ENCODE measurements at places on chromosomes 5 and 9.

DNA sequence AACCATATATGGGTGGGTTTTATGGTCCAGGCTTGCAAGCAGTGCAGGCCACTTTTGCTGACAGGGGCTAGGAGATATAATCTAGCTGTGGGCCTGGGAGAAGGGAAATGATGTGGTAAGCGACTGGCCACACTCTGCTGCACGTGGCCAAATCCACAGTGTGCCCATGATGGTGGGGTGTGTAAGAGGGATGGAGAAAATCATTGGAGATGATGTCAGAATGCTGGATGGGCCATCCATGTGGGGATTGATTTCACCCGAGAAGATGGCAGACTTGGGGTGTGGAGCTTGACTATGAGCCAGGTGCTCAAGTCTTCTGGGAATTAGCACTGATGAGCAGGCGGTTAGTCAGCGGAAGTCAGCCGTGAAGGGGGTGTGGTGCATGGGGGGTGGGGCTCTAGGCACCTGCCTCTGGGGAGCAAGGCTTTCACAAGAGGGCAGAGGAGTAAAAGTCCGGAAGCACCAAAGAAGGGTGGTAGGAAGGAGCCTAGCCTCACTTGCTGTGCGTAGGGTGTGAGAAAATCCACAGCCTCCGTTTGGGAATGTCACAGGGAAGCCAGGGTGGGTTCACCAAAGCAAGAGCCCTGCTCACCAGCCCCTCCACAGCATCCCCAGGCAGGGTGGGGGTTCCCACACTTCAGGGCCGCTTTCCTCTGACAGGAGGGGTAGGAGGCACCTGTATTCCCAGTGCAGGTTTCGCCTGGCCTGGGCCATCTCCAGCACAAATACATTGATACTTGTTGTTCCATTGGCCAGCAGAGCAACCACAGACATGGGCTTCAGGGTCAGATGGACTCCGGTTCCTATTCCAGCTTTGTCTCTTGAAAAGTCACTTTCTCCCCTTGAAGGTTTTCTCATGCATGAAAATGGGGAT is 44.5 kb upstream of the ANGPTL2 start:
- no peak for DNase-seq

DNA sequence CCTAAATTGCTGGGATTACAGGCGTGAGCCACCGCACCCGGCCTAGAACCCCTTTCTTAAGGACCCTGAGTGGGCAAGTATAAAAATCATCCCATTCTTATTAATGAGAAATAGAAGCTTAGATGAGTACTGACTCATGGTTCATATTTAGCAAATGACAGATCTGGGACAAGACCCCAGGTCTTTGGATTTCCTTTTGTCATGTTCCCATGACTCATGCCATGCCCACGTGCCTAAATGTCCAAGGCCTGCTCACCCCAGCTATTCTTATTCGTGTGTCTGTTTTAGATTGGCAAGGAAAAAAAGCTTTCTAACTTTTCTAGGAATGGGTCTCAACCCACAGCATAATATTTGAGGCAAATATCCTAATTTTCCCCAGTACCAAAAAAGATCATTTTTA is 57.7 kb upstream of the RPS23 start:
- DNase-seq = no peak

GRCh38 chr5:68961762-68962161 is 132.1 kb upstream of the SLC30A5 start:
- no peak for DNase-seq

GRCh38 chr5:38548064-38548759 is 8.2 kb downstream of the LIFR start:
- no peak for DNase-seq

DNA sequence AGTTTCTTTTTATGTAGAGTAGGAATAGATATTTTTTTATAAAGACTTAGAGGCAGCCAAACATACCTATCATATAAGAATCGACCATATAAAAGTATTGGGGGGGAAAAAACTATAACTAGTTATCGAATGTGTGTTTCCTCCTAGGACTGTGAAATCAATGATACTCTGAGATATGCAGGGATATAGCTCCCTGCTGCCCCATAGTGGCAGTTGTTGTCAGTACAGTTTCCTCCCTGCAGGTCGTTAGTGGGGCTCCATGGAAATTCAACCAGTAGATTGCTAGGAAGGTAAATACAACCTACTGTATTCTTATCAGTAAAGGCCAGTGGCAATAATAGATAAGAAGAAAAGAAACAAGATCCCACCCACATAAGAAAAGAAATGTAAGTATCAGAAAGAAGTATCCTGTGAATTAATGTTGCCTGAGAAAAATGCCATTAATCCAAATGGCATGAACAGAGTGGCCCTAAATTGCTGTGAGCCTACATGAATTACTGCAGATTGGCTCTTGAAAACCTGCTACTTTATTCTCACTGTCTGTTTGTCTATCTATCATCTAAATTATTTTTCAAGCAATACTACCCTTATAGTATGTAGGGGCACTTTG is 136.9 kb upstream of the FBN2 start:
- DNase-seq = peak; percentile 11
